ENCODE measurements at places on chromosomes 5 and 9.

- no peak for DNase-seq
Measured at GRCh38 chr5:180140571-180140970, 68.4 kb downstream of the RASGEF1C start.

DNA sequence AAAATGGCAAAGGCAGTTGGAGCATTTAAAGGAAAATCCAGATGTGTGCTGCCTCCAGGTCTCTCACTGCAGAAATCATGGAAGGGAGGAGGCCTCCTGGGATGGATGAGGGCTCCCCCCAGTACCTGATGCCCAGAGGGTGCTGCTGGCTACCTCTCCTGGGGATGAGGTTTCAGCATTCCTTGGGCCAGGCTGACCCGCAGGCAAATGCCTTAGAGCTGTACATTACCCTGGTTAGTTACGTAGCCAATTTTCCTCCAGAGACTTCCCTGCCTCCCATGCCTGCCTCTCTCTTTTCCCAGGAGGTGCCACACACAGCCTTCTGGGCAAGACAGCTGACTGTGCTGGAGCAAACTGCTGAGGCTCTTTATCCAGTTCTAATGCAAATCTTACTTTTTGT, 65.3 kb downstream of the RGS3 start:
- DNase-seq = no peak

- no peak for DNase-seq
Measured at GRCh38 chr9:126151031-126151685, 175.5 kb upstream of the MVB12B start.

- DNase-seq = no peak
Measured at GRCh38 chr9:12817702-12818101, 42.9 kb downstream of the LURAP1L start.

GRCh38 chr9:128937310-128938165, 9.9 kb downstream of the DOLK start:
- no peak for DNase-seq

- DNase-seq = no peak
Measured at GRCh38 chr9:93326056-93326455, 125.4 kb upstream of the FAM120A start.

DNA sequence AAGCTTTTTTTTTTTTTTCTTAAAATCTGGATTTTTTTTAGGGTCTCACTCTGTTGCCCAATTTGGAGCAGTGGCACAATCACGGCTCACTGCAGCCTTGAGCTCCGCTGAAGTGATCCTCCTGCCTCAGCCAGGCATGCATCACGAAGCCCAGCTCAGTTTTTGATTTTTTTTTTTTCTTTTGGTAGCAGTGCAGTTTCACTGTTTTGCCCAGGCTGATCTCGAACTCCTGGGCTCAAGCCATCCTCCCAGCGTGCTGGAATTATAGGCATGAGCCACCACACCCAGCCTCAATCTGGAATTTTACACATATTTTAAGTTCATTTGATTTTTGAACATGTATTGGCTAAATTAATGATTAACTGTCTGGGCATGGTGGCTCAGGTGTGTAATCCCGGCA, 36.3 kb downstream of the TRIO start:
- no peak for DNase-seq

GRCh38 chr9:125172031-125172755, 17.4 kb downstream of the PPP6C start:
- no peak for DNase-seq

- DNase-seq = no peak
Measured at GRCh38 chr5:17727098-17727497, 92.8 kb downstream of the TAF11L14 start.

DNA sequence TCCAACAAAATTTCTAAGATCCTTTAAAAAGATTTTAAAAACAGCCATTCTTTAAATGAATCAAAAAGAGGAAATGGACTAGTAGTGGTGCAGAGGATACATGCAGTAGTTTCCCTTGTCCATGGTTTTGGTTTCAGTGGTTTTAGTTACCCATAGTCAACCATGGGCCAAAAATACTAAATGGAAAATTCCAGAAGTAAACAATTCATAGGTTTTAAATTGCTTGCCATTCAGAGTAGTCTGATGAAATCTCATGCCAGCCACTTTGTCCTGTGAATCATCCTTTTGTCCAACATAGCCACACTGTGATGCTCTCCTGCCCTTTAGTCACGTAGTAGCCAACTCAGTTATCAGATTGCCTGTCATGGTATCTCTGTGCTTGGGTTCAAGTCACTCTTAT, 286.1 kb downstream of the ANXA1 start:
- DNase-seq = no peak

DNA sequence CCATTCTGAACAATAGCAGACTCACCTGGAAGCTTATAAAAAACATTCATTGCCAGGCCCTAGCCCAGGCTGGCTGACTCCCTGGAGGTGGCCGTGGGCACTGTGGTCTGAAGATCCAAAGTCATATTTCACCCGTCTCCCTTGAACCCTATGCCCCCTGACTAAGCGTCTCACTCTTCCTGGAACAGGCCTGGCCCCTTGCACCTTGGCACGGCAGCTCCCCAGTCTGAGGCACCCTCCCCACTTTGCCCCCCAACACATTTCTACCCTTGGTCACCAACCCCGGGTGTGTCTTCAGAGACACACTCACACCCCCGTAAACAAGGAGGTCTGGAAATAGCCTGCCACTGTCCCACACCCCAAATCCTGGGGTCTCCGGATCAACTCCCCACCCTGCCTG, 68.6 kb upstream of the LMX1B start:
- DNase-seq = no peak

- DNase-seq = no peak
Measured at GRCh38 chr9:86282979-86283535, 719 bp upstream of the ISCA1 start.

GRCh38 chr9:3288686-3289085, 237.1 kb downstream of the RFX3 start:
- DNase-seq = no peak

DNA sequence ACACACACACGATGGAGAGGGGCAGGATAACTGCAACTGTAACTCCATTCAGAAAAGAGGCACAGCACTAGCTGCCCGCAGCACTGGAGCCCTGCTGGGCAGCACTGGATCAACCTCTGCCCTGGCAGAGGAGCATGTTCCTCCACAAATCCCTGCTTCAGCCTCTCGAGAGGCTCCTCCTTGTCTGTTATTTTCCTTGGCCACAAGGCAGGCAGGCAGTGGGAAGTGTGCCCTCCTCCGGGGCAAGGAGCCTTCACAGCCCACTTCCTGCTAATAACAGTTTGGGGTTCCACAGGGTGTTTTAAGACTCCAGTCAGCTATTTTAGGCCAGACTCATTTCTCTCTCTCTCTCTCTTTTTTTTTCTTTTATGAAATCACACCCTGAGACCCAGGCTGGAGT, 11.8 kb downstream of the FXN start:
- DNase-seq = no peak

DNA sequence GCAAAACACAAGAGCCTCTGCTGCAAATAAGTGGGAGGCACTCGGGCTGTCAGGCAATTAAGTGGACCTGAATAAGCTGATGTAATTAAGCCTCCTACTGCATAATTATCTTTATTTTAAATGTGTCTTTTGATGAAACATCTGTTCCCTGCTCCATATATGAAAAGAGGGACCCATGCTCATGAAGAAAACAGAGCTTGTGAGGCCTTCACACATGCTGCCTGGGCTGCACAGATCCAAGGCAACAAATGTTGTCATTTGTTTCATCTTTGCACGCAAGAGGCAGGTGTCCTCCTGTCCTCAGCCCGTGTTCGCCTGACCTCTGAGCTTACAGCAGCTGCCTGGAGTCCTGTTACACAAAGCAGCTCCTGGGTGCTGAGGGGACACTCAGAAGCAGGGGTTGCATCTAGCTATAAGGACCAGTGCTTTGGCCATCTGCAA, 381.1 kb downstream of the ZNF608 start:
- no peak for DNase-seq

DNA sequence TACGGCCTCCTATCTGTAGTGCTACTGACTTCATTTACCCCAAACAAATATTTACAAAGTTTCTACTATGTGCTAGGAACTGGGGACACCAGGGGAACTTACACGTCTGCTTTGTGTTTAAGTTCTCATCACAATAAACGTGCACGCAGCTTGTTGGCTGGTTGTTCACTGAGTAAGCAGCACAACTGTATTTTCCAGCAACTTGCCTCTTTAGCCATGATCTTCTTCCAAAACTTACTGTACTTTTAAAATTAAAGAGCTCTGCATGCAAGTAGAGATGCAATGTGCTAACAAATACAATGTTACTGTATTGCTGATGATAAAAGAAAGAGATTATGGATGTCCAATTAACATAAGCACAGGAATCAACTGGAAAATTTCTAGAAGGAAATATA, 62.8 kb downstream of the RAPGEF1 start:
- no peak for DNase-seq

DNA sequence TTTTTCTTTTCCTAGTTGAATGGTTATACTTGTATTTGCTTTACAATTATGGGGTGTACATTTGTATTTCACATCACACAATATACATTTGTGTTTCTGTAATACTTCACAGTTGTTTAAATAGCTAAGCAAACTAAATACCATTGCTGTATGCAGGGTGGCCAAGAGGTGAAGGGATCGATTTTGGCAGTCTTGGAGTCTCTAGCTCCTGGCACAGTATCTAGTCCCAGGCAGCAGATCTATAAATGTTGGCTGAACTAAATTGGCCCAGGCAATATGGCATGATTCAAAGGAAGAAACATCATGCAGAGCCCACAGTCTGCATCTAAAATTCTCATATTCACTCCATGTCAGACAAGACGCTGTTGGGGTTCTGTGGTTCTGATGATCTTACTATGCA, 110.1 kb upstream of the GPBP1 start:
- no peak for DNase-seq

DNA sequence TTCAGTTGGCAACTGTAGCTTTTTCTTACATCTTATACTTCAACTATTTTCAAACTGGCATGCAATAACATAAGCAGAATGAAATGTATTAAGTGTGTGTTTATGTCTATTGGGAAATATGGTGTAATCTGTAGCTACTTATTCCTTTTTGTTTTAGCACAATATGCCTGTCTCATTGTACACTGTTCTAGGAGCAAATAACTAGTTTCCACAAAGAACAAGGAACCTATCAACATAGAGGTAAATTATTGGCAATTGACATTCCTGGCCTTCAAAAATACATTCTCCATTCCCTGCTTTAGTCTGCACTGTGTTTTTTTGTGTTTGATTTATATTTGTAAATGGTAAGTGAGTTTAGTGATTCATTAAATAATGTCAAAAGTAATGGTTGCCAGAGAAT, 75.7 kb downstream of the FBXL7 start:
- DNase-seq = no peak

DNA sequence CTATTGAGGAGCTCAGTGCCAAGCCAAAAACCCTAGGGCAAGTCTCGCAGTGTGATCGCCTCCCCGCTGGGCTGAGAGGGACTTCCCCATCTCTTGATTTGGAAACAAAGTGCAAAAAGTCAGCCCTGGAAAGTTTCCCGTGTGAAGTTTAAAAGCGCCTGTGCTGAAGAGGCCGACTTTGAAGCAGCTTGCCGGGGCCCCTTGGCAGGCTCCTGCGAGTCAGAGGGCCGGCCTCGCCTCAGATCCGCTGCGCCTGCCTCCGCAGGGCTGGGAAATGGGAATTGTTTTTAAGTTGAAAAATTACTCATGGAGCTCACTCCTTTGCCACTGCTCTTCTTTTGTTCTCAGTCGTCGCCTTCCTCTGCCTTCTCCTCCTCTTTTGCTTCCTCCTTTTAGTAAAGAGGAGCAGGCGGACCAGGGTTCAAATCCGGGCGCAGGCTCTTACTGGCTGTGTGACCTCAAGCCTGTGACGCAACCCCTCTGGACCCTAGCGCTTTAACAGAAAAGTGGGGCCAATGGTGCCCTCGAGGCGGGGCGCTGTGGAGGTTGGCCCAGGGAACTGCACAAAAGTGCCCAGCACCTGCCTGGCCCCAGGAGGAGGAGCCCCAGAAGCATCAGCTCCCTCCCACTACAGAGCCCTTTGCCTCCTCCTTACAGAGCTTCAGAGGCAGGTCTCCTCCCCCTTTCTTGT, 14.7 kb upstream of the LHX2 start:
- DNase-seq = no peak

DNA sequence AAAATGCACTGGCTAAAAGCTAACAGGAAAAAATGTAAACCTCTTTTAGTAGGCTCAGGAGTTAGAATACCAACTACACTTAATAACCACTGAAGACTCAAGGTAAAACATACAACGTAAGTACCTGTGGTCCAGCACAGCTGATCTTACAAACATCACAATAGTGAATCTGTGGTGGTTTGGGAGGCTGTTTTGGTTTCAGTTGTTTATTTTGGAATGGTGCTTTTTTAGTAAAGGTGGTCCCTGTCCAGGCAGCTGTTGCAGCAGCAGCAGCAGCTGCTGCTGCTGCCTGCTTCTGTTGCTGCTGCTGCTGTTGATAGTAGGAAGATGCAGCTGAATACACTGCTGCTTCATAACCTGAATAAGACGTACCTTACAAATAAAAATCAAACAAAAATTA, 37.9 kb downstream of the ZFR start:
- no peak for DNase-seq

GRCh38 chr9:99197124-99197630, 24.6 kb downstream of the ALG2 start:
- DNase-seq = no peak

DNA sequence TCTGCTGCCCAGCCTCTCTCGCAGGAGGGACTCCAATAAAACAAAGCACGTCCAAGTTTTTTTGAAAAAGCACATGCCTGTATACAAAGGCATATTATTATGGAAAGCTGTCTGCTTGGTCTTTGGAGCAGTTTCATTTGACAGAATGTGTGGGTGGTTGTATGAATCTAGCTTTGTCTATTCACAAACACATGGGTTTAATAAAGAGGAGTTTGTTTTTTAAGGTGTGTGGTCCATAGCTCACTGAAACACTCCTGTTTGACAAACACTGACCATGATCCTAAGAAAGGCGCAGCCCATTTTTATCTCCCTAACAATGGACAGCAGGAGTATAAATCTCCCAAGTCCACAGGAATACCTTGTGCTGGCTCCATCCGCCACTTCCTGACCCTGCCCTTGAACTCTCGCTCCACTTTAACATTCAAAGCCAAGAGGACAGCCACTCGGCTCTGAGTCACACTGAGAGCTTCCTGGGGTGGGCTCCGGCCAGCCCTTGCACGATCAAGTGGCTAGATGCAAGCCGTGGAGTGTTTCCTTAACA, 371.9 kb downstream of the EBF1 start:
- no peak for DNase-seq

GRCh38 chr5:143376195-143376779, 27.2 kb downstream of the NR3C1 start:
- no peak for DNase-seq

DNA sequence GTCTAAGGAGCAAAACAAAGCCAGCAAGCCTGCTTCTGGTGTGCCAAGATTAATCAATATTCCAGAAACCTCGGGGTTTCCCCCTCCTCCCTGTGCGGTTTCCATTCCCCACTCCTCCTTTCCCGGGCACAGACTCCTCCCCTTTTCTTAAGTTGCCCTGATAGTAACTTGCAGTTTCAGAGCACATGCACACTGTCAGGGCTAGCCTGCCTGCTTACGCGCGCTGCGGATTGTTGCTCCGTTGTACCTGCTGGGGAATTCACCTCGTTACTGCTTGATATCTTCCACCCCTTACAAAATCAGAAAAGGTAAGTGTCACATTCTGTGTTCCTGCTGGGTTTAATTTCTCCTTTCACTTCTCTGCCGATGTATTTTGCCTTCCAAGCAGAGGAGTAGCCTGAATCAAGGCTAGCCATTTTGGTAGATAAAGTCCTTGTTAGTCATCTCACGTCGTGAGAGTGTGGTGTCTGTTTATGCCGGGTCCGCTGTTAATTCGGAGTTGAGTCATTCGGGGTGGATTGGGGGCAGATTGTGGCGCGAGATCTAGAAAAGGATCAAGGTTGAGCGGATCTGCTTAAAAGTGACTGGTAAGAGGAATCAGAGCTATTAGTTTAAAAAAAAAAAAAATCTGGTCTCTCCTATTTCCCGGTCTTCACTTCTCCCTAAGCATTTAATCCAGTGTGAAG, at the start of gene SLC1A3:
SLC1A3 (plus strand) TSS at position 179 of the 686 bp plus-strand sequence. CDS start 1,818 bp downstream, outside the sequence.
- peak; percentile 61 for DNase-seq
